ENCODE measurements at places on chromosomes 12 and 14.

DNA sequence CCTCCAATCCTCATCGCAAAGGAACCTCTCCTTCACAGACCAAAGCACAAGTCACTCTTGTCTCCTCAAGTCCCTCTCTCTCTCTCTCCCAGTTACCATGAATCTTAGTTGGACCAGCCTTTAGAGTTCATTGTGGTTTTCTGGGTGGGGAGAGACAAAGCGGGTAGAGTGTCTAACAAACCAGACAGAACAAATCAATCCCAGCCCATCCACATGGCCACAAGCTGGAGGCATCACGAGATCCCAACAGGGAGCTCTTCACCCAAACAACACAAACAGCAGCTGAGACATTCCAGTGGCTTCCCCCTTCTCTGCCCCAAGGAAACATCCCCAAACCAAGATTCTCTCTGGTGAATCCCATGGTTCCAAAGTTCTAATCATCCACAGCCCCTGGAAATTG is 22.4 kb downstream of the ACTN1 start:
- no peak for DNase-seq

- peak; percentile 59 for DNase-seq
Observed at GRCh38 chr12:125773033-125773640, 707.9 kb downstream of the AACS start.

GRCh38 chr14:88870777-88871176 is 46.3 kb downstream of the TTC8 start:
- DNase-seq: no peak

- DNase-seq: no peak
Observed at GRCh38 chr12:105343836-105344235, 13.3 kb downstream of the C12orf75 start.

DNA sequence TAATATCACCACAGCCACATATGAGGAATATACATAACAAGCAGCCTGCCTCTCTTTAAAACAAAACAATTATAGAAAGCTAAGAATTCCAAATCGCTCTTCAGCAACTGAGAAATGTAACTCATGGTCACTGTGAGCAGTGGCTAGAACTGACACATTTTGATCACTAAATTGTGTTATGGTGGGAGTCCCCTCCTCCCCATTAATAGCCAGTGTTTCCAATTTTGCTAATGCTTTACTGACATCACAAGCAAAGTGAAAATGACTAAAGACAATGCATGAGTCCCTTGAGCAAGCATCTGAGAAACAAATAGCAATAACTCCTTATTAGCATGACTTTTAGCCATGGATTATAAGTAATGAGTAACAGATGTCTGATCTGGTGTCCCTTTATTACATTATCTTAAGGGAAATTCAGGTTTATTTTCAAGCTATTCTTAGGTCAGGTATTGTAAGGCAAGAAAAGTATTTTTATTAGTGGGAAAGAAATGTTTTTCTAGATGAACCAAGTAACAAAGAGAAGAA is 148.3 kb downstream of the KCNH5 start:
- no peak for DNase-seq

DNA sequence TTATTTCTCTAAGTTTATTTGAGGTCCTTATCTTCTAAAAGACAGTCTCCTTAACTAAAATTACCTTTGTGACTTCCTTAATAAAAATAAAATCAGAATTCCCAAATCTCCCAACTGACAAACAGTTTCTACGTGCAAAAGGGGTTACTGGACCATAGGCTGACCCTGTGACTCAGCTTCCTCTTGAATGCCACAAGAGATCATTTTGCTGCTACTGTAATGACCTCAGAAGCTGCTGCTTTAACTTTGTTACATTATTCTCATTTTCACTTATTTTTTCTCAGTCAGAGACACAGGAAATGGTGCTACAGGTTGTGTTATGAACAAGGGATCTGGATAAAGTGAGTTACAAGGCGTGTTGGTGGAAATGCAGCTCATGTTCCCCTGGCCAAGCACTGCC is 132.2 kb upstream of the TMTC2 start:
- peak; percentile 60 for DNase-seq

DNA sequence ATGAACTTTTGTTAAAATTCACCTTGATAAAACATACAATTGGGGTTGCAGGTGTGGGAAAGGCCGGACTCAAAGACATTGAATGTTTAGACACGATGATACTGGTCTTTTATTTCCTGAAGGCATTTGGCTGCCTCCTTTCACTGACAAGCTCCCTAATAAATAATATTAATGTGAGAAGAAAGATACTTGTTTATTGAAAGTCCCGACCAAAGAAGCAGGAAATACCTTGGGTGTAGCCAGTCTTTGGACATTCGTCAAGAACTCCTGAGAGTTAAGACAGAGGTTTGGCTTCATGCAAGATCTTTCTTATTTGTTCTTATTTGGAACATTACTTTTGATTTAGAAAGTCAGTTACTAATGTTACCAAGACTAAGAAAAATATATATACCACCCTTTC is 1133.8 kb upstream of the SEL1L start:
- no peak for DNase-seq

GRCh38 chr12:19893514-19893913 is 454.2 kb downstream of the AEBP2 start:
- peak; percentile 21 for DNase-seq

GRCh38 chr12:58907391-58907790 is 12.9 kb downstream of the LRIG3 start:
- no peak for DNase-seq

DNA sequence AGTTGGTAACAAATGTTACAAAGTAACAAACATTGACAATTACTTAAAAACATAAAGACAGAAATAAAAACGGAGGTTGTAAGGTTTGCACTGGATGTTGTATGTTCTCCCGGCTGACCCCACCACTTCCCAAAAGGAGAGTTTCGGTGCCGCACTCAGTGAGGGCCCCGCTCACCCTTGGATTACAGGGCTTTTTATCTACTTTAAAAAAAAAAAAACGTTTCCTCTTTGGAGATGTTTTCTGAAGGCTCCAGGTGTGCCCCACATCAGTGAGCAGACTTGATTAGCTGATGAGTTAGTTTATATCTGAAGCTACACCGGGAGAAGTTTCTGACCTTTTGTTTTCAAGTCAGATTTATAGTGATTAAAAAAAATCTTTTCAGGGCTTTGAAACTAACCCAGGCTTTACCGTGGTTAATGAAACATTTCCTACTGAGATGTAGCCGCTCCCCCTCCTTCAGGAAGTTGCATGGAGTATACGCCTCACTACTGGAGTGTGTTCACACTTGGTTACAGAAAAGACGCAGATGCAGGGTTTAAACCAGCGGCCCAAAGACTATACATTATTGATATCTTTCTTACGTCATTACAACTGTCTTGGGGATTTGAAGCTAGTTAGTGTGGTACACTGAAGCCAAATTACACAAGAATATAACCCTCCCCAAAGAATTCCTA is 38.0 kb upstream of the BCL7A start:
- DNase-seq: no peak

DNA sequence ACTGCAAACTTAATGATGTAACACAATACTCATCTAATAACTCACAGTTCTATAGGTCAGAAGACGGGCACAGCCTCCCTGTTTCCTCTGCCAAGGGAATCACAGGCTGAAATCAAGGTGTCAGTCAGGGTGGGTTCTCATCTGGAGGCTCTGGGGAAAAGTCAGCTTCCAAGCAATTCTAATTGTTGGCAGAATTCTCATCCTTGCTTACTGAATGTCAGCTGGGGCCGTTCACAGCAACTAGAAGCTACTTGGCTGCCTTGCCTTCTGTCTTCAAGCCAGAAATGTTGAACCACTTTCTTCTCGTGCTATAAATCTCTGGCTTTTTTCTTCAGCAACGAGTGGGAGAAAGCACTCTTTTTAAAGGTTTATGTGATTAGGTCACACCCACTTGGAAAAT is 80.1 kb upstream of the PDZRN4 start:
- no peak for DNase-seq

DNA sequence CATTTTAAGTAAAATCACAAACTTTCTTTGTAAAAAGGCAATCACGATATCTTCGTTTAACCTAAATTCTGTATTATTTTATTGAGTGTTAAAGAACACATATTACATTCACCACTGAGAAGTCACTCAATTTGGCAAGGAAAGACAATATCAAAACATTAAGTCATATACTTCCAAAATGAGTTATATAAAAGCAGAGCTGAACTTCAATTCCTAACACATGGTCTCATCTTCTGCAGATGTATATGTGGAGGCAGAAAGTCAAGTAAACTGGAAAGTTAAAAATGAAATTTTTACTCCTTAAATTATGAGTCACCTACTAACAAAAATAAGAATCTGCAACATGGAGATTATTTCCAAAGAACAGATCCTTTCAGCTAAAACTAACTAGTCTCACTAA is 28.7 kb downstream of the BMAL2 start:
- DNase-seq: no peak

- DNase-seq: no peak
Observed at GRCh38 chr14:55731881-55732498, 152.0 kb downstream of the KTN1 start.

DNA sequence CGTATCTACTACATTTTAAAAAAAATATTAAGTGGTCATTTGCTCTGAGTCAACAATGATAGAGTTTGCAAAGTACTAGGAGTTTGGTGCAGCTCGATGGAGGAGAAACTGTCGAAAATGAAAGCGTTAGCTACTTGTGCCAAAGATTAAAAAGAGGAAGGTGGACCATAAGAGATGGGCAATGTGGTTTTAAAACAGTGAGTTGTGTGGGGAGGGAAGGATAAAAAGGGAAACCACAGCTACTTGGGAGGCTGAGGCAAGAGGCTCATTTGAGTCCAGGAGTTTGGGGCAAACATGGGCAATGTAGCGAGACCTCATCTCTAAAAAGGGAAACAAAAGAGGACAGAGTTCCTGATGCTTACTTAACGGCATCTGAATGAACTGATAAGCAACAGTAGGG is 18.2 kb upstream of the STRAP start:
- no peak for DNase-seq

DNA sequence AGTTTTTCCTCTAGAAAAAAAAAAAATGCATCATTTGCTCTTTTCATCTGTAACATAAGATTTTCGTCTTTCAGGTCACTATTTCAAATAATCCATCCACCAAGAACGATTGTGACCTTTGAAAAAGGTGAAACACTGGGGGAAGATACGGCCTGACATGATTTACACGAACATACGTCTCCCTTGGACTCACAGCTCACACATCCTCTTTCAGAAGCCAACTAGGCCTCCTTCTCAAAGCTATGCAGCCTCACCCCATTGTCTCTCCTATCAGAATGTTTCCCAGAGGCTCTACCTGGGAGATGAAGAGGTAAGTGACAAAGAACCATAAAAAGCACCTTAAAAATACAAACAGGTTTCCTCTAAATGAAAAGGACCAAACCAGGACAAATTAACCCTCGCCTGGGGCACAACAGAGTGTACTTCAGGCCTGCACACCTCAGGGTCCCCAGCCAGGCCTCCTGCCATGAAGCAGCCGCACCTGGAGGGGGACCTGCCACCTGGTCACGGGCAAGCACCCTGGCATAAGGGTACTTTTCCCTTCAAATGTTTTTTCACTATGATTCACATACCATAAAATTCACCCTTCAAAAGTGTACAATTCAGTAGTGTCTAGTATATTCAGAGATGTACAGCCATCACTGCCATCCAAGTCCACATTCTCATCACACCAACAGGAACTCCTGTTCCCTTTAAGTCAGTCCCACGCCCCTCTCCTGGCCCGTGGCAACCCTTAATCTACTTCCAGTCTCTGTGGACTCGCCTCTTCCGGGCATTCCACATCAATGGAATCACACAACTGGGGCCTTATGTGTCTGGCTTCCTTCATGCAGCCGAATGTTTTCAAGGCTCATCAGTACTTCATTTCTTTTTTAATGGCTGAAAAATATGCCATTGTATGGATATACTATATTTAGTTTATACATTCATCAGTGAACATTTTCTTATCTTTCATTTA is 5.4 kb downstream of the SLC15A4 start:
- peak; percentile 34 for DNase-seq

GRCh38 chr12:92149563-92149962 is 3.9 kb upstream of the BTG1 start:
- no peak for DNase-seq

DNA sequence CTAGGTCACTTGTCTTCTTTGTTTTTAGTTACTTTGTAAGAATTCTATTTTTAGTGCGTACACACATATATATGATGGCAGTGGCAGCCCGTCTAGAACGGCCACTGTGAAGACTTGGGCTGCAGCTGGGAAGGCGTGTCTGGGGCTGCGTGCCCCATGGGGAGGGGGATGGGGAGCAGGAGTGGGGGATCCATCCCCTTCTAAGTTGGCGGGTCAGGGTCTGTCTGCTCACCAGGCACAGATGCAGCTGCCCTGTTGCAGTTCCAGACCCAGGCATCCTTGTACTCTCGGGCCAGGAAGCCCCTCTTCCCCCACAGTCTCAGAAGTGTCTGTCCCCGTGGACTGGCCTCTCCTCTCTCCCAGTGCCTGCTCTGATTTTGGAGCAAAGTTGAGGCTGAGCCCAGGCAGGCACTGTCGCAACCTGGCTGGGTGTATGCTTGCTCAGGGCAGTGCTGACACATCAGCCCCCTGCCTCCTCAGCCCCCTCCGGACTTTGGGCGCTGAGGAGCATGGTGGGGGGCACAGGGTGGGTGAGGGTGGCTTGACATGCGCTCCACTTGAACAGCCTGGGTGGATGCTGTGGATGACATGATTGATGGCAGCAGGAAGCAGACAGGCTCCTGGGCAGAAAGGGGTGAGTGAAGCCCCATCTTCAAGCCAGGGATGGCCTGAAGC is 271.2 kb upstream of the NAV3 start:
- DNase-seq: no peak

GRCh38 chr14:33250963-33251362 is 312.3 kb downstream of the NPAS3 start:
- no peak for DNase-seq

DNA sequence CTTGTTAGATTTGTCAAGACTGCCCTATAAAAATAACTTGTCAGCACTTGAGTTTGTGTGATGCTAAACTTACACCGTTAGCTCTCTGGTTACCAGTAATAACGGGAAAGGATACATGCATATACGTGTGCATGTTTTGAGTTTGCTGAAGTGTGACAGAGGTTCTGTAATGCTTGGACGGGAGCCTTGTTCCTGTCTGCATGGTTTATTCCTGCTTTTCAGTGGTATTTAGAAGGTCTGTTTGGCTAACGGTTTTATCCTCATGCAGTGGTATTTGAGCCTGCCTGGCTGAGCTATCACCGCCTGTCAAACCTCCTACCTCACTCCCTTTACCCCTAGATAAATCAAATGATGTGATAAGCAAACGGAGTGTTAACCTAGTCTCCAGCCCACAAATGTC is 305.6 kb downstream of the GALC start:
- no peak for DNase-seq

- DNase-seq: no peak
Observed at GRCh38 chr14:81153187-81153586, 67.6 kb downstream of the GTF2A1 start.

GRCh38 chr12:76010732-76011458 is 20.7 kb downstream of the PHLDA1 start:
- DNase-seq: no peak

- DNase-seq: no peak
Observed at GRCh38 chr14:64683264-64683663, 21.0 kb upstream of the PLEKHG3 start.

- DNase-seq: no peak
Observed at GRCh38 chr12:31627456-31628054, 31.9 kb upstream of the ETFBKMT start.

DNA sequence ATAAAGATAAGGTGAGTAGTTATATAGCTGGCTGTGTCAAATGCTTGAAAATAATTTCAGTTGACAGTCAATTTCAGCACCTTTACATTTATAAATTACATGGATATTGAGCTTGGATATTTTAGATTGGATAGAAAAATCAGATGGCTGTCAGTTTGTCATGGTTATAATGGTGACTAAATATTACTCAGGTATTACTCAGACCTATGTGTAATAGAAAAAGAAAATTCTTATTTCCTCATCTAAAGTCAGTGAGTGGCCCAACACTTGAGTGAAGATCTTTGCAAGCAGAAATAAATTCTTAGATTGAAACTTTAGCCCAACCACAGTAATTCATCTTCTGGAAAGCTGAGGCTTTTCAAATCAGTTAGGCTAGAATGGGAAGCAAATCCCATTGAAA is 354.4 kb downstream of the NAV3 start:
- peak; percentile 76 for DNase-seq
